ENCODE measurements at places on chromosomes 12 and 14. TPM values are rescaled to one million over a fixed set of nuclear protein-coding genes. Genes with fewer than 3 reads are reported as not detected.
A peak's percentile ranks its signal among the peaks of the same experiment; 100 is the strongest.

- DNase-seq, result no peak
Observed at GRCh38 chr14:101839236-101839635, 77.7 kb downstream of the PPP2R5C start.

DNA sequence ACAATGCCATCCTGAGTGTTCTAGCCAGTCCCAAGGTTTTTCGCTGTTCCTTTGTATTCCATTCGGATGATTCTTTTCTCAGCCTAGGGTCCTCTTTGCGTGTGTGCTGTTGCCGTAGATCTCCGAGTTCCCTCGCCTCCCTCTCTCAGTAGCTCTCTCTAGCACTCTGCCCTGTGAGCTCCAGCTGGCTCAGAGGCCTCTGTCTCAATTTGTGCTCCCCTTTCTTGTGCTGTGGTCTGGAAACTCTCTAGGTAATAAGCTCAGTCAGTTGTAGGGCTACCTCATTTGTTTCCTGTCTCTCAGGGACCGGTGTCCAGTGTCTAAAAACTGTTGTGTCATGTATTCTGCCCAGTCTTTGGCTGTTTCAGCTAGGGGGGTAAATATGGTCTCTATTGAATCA lies 179.3 kb downstream of the PCNX1 start:
- no peak for DNase-seq

GRCh38 chr12:100101000-100101399 lies 41.7 kb downstream of the BLTP3B start:
- DNase-seq, result no peak

DNA sequence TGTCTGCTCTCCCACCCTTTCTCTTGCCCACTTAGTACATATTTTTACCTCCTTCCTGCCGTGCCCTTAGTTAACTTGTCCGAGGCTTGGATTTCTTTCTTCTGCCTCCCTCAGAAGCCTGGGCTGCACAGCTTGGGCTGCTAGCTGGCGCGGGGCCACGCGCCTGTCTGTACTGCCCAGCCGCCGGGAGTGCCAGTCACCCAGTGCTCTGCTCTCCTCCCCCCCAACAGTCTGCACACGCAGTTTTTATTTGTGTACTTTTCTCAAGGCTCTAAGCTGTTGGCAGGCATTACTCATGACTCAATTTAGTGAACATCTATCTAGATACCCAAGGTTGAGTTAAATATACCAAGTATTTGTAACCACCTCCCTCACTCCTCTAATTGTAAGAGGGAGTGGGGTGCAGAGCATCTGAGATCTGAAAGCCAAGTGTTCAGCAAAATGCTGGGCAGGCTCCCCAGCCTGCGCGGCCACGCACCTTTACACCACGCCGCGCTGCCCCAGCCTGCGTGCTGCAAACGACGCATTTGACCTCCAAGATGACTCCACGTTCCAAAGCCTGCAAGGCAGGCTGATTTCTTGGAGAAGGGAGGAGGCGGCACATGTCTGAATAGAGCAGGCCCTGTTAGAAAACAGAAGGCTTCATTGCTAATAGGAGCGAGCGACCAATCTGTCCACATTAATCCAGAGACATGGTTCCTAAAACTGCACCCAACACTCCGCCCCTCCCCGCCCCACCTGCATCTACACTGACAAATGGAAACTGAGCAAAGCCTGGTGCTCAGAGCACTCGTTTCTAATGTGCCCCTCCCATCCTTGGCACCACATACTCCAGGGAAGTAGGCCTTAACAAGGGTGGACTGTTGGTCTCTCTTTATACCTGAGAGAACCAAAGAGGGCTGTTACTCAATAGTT lies 18.2 kb upstream of the CACNA2D4 start:
- peak; percentile 67 for DNase-seq

GRCh38 chr14:80456209-80456608 lies 244.9 kb upstream of the DIO2 start:
- DNase-seq, result no peak

DNA sequence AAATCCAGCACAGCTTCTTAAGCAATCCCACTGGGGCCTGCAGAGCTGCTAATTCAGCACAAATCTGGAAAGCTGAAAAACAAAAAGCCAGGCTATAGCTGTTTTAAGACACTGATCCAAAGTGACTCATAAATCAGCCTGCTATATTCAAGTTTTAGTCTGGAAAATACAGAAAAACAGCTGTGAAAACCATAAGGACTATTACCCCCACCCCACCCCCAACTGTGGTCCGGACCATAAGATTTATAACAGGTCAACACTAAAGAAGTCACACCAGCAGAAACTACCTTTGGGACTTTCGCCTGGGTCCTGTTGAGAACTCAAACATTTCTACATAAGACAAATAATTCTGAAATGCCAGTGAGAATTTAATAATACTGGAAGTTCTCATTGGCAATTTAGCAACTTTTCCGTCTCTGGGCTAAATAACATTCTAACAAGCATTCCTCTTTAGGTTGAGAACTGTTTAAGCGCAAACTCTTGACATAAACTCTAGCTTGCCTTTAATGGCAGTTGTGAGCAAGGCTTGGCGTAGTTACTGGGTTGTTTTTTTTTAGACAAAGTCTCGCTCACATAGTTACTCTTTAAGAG lies 3.3 kb downstream of the LRIG3 start:
- no peak for DNase-seq

DNA sequence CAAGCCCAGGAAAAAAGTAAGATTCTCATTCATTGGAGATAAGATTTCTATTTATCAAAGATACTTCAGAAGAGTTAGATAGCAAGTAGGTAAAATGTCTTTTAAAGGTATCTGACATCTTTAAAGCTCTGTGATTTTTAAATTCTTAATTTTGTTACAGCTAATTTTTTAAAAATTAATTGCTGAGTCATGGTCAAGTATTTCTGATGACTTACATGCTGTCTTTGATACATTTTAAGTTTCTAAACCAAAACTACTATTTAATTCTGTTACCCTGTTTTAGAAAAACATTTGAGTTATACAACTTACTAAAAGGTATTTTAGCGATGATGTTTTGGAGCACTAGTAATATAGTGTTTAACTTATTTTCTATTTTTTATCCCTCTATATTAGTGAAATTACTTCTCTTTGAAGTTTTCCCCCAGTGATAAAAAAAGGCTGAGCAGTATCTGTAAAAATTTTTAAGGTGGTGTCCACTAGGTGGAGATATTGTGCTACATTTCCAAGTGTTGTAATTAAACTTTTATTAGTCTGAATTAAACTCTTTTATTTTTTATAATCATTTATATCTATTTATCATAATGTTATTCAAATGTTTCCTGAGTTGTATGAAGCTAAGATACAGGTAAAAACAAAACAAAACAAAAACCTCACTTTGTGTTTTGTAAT lies 11.5 kb downstream of the ALG10 start:
- DNase-seq, result no peak

DNA sequence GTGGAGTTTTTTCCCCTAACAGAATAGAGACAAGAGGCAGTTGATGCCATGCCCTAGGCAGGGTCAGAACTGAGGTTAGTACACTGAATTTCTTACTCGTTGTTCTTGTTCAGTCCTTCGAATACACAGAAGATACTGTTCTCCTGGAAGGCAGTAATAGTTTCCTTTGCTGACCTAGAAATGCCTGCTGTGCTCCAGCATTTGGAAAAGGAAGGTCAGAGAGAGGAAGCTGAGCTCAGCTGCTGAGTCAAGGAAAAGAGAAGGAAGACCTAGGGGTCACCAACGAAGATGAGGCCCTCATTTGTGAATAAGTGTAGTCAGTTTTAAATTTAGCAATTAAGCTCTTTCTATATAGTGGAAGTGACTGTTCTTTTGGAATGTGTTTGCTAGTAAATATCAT lies 100.1 kb downstream of the CRADD start:
- DNase-seq, result no peak

GRCh38 chr12:105030820-105031807 lies 45.0 kb downstream of the NOPCHAP1 start:
- DNase-seq, result no peak

DNA sequence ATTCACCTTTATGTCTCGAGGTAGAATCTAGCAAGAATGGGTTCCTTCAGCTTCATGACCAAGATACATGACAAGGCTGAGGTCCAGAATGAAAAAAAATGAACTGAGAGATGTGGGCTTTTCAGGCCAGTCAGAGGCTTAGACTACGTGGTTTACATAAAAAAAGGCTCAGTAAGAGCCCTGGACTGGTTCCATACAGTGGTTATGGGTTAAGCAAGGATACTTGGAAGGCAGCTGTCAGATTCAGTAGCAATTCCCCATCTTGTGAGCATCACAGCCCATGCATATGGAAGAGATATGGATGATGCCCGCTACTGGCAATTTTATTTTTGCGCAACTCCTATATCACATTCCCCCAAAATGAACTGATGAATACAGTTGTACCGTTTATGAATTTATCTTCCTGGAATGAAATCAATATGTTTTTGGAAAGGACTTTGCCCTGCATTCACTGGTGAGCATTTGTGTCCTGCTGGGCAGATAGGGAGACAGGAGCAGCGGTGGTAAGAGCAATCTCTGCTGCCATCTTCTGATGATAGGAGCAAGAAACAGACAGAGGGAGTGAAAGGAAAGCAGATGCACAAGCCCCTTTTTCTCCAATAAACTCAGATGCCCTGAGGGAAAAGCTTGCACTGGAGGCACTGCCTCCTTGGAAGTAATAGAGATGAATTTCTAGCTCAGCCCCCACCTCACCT lies 280.4 kb downstream of the GALC start:
- DNase-seq, result no peak

GRCh38 chr12:127761880-127762279 lies 505.1 kb upstream of the TMEM132C start:
- DNase-seq, result no peak

DNA sequence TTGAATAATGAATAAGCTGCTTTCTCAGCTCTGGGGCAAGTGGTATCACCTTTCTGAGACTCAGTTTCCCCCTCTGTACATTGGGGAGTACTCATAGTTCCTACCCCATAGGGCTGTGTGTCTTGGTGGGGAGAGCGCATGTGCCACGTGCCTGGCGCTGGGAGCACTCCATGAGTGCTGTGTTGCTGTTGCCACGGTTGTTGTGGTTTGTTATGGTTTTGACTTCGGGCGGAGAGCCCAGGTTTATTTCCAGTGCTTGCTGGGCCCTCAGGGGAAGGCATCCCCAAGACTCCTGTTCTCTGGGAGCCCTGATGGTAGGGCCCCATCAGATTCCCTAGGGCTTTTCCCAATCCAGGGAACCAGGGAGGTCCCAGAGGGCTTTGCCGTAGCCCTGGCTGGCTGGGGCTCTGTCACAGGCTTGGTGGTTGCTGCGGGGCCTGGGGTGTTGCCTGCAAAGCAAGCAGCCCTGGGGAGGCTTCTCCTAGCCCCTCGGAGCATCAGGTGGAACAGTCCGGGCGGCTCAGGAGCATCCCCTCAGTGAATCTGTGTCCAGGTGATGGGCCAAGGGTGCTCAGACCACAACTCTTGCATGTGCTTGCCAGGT lies 18.6 kb downstream of the SH2B3 start:
- DNase-seq, result no peak

DNA sequence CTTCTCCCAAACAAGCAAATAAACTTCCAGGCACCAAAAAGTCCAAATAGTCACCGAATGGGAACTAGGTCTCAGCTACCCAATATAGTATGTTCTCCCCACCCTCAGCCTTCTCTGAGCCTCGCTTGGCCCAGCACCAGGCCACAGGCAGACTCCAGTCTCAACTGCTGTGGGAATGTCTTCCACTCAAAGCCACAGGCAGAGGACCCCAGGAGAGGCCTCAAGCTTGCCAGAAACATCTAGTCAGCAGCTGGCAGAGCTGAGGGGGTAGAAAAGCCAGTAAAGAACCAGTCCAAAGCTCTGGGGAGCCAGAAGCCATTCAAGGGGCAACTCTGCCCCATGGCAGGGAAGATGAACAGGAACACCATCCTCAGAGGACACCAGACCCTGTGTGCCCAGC lies 41.8 kb downstream of the FMNL3 start:
- no peak for DNase-seq

GRCh38 chr12:78229591-78230101 lies 399.0 kb downstream of the NAV3 start:
- DNase-seq, result no peak

DNA sequence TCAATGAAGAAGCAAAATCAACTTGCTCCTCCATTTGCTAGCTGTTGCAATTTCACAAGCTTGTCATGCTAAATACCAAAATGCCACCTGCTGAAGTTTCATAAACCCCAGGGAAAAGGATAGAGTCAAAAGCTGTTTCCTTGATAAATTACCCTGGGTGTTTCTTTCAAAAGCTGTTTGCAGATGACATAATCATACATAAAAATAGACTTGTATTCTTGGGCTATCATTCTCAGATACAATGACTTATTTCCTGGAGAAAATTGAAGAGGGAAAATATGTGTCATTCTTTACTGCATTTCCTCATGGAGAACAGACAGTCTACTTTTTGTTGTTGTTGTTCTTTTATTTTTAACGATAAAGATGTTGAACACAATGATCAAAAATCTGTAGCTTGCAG lies 119.2 kb downstream of the GALC start:
- no peak for DNase-seq

DNA sequence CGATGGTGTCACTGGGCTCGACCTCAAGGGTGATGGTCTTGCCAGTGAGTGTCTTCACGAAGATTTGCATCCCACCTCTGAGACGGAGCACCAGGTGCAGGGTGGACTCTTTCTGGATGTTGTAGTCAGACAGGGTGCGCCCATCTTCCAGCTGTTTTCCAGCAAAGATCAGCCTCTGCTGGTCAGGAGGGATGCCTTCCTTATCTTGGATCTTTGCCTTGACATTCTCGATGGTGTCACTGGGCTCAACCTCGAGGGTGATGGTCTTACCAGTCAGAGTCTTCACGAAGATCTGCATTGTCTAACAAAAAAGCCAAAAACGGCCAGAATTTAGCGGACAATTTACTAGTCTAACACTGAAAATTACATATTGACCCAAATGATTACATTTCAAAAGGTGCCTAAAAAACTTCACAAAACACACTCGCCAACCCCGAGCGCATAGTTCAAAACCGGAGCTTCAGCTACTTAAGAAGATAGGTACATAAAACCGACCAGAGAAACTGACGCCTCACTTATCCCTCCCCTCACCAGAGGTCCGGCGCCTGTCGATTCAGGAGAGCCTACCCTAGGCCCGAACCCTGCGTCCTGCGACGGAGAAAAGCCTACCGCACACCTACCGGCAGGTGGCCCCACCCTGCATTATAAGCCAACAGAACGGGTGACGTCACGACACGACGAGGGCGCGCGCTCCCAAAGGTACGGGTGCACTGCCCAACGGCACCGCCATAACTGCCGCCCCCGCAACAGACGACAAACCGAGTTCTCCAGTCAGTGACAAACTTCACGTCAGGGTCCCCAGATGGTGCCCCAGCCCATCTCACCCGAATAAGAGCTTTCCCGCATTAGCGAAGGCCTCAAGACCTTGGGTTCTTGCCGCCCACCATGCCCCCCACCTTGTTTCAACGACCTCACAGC lies 717 bp downstream of the UBC start:
- peak; percentile 66 for DNase-seq

Gene DEGS2
- 0.45 TPM for total RNA-seq

Gene TAS2R8
- not detected for total RNA-seq

Gene INTS13
- 12.4 TPM for total RNA-seq

Gene MYO1H
- total RNA-seq, result not detected

Gene TRHDE
- total RNA-seq, result 23.4 TPM

Gene HHIPL1
- total RNA-seq, result 0.48 TPM

Gene VDR
- total RNA-seq, result 0.88 TPM

Gene GPD1
- 0.46 TPM for total RNA-seq

All from ovary (tissue), 10 donors.